ENCODE measurements at places on chromosomes 1 and 21.
A peak's percentile ranks its signal among the peaks of the same experiment; 100 is the strongest.

GRCh38 chr1:34758751-34759150, 789 bp upstream of the GJB4 start:
- no peak for DNase-seq

- no peak for DNase-seq
These were observed 310.0 kb upstream of the C1orf174 start for GRCh38 chr1:4210043-4210442.

DNA sequence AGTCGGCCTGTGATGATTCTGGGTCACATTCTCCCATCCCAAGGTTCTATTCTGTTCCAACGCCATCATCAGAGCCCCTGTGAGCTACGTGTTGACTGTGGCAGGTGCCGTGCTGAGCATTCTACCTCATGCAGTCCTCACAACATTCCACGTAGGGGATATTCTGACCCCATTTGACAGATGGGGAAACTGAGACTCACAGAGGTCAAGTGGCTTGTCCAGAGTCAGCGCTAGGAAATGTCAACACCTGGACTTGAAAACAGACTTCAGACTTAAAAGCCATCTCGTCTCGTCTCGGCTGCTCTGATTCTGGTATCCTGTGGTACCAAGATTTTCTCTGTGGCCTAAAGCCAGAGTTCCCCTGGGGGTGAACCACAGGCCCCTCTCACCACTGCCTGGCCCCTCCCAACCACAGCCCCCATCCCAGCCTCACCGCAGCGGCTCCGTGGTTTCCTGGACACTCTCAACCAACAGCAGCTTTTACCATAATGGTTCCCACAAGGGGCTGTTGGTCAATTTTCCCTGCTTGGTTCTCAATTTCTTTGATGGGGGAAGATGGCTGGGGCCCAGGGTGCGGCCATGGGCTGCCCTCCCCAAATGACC, 39.6 kb downstream of the SDC3 start:
- no peak for DNase-seq

- peak; percentile 100 for DNase-seq
These were observed 30.4 kb upstream of the ZBTB21 start for GRCh38 chr21:42040411-42041180.

DNA sequence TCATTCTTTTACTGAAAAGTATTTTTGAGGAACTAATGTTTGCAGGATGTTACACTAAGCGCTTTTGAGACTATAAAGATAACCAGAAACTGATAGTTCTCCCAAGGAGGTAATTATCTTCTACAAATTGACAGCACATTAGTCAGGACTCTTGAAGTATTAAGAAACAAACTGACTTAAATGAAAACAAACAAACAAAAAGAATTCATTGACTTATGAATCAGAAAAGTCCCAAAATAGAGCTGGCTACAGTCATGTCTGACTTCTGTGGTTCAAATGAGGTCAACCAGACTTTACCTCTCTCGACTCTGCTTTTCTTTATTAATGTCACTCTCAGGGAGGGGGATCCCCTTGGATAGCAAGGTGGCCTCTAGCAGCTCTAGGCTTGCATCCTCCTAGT, 296.8 kb downstream of the TPR start:
- DNase-seq: no peak

Data from IMR-90 (cell line).